A549 treated with ZK216348 at 1 μM for 4 hours (cell line): ENCODE measurements at places on chromosomes 6 and 20. TPM values are rescaled to one million over a fixed set of nuclear protein-coding genes. Genes with fewer than 3 reads are reported as not detected.

Gene SLC12A5
- total RNA-seq = 12.2 to 17.7 TPM (median 14.1 TPM) in 5 replicates

Gene RBM39
- 187 to 251 TPM (median 200 TPM) in 5 replicates for total RNA-seq

Gene SLX4IP
- total RNA-seq = 1.9 to 3.5 TPM (median 2.8 TPM) in 5 replicates

Gene GGTLC1
- not detected in 5 replicates for total RNA-seq

Gene ABHD16B
- not detected in 5 replicates for total RNA-seq

Gene ZFP57
- total RNA-seq = not detected in 5 replicates

Gene GNAS-AS1
- total RNA-seq = not detected in 5 replicates

Gene LY6G6D
- not detected in 5 replicates for total RNA-seq
